Lower lobe of right lung (tissue), 2 donors: ENCODE measurements at places on chromosomes 1 and 21. TPM values are rescaled to one million over a fixed set of nuclear protein-coding genes. Genes with fewer than 3 reads are reported as not detected.

The DYNLT4 gene
- 5.2 TPM for total RNA-seq

The GBP7 gene
- total RNA-seq, result not detected

The KCNH1 gene
- not detected for total RNA-seq

The CELA3A gene
- total RNA-seq, result not detected

The CLIC6 gene
- total RNA-seq, result 23.5 TPM

The HES4 gene
- 21.4 TPM for total RNA-seq

The ESRRG gene
- total RNA-seq, result 1.9 TPM

The KCNJ15 gene
- total RNA-seq, result 62.7 TPM

The RHCE gene
- 0.65 TPM for total RNA-seq

DNA sequence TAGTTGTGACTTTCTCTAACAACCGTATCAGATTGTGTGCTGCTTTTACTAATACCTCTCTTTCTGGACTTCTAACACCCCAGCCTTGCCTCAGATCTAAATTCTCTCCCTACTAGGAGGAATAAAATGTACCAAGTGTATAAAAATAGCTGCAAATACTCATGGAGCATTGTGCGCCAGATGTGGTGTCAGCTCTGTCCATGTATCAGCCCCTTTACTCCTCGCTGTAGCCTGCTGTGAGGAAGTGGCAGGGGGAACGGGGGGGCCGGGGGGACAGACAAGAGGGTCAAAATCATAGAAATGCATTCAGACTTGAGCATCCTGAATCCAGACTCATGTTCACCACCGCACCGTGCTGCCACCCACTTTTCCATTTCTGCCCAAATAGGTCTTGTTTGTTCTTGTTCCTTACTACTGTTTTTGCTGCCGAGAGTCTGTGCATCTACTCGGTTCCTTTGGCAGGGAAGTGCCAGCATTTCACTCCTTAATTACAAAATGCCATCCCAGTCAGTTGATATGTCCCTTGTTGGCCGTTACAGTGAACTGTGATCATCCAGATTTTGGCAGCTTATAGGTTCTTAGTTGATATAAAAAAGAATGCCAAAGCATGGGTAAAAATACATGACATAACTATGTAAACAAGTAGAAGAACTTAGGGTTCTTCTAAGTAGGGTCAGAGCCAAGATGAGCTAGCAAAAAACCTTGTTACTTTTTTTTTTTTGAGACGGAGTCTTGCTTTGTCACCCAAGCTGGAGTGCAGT is 76.4 kb downstream of the UBE4B start:
- no peaks in the 10 kb centered on the region for H3K4me1 ChIP-seq
- no peak overlapping the region for H3K4me3 ChIP-seq
- H3K27me3 ChIP-seq, result no peaks in the 10 kb centered on the region
- no peak overlapping the region for H3K27ac ChIP-seq

The OXCT2 gene
- 0.47 TPM for total RNA-seq

DNA sequence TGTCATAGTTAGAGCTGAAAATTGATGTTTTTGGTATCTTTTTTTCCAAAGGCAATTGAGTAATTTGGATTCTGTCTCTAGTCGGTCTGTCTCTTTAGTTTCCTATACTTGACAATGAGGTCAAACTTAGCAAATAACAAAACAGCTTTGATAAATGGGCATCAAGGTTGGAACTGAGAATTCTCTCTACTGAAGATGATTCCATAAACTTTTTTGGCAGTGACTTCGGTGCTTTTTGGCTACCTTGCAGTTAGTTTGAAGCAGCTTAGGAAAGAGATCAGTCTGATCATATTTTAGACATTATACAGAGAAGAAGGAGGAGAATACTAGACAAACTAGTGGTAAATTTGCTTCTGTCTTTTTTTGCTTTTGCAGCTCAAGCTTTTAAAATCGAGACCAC is 559 bp downstream of the VCAM1 start:
- peak overlapping the region; percentile 38 for H3K4me3 ChIP-seq
- H3K4me1 ChIP-seq, result no peaks in the 10 kb centered on the region
- no peak for DNase-seq
- H3K27ac ChIP-seq, result no peak overlapping the region

GRCh38 chr1:13675151-13675651 is 24.8 kb upstream of the PRDM2 start:
- H3K27me3 ChIP-seq, result no peaks in the 10 kb centered on the region
- no peak overlapping the region for H3K4me3 ChIP-seq
- no peak for DNase-seq

GRCh38 chr1:3069491-3070308 is 697 bp downstream of the PRDM16 start:
- peak; percentile 55 for DNase-seq
- peaks cover 26% of the 10 kb centered on the region for H3K4me1 ChIP-seq
- H3K4me3 ChIP-seq, result peak overlapping the region; percentile 76
- H3K27me3 ChIP-seq, result peaks cover 86% of the 10 kb centered on the region
- H3K36me3 ChIP-seq, result no peaks in the 10 kb centered on the region
- H3K27ac ChIP-seq, result peak overlapping the region; percentile 84

DNA sequence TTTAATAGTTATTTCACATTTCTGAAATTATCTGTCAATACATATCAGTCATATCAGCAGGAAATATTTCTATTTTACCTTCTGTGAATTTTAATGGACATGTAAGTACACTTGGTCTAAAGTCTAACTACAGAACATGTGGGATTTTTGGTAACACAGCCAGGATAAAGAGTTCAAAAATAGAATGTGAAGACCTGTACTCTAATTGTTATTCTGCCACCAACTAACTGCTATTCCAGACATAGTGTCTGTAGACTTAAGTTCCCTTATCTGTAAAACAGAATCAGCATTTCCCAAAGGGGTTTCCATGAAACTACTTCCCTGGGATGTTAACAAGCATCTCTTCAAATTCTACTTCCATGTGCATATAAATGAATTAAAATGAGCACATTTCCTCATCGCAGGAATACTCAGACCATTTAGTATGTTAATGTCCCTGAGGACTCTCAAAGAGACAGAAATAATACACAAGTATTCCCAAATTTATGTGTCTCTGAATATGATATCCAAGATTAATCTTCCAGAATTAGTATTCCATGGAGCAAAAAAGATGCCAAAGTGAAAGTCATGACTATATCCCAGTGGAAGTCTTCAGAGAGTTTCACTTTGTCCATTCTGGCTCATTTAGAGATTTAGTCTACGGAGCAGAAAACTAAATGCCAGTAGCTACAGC is 325.6 kb downstream of the NEGR1 start:
- no peaks in the 10 kb centered on the region for H3K4me1 ChIP-seq
- no peak for DNase-seq
- no peaks in the 10 kb centered on the region for H3K36me3 ChIP-seq
- H3K27ac ChIP-seq, result no peak overlapping the region
- H3K4me3 ChIP-seq, result no peak overlapping the region

DNA sequence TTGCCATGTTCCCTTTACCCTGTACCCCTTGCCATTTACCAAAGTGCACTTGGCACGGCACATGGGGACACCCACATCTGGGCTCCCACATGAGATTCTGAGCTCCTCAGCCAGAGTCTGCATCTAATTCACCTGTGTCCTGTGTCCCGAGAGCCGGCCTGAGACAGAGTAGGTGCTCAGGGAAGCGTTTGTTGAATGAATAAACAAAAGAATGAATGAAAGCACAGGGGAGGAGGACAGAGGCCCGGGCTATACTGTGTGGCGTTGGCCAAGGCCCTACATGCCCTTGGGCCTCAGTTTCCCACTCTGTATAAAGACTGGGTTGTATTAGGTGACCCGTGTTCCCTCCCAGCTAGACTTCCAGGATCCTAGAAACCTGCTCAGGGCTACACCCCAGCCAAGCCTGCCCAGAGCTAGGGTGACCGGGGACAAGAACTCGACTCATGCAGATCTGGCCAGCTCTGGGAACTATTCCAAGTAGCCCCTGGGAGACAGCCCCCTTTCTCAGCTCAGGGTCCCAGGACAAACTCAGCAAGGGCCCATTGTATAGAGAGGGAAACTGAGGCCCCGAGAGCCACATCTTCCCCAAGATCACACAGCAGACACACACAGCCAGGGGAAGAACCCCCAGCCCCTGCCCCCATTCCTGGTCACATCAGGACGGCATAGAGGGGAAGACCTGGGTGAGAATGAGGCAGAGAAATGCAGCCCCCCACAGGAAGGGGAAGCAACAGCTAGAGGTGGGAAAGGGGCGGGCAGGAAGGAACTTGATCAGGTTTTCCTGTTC is 6.0 kb downstream of the EPHA2 start:
- H3K27me3 ChIP-seq, result no peaks in the 10 kb centered on the region
- H3K4me3 ChIP-seq, result no peak overlapping the region
- H3K27ac ChIP-seq, result no peak overlapping the region
- H3K36me3 ChIP-seq, result peaks cover 32% of the 10 kb centered on the region
- peaks cover 78% of the 10 kb centered on the region for H3K4me1 ChIP-seq

The MASP2 gene
- total RNA-seq, result not detected

The LRRN2 gene
- 2.5 TPM for total RNA-seq
